GM19239 (cell line): ENCODE measurements at places on chromosomes 6 and 20.

DNA sequence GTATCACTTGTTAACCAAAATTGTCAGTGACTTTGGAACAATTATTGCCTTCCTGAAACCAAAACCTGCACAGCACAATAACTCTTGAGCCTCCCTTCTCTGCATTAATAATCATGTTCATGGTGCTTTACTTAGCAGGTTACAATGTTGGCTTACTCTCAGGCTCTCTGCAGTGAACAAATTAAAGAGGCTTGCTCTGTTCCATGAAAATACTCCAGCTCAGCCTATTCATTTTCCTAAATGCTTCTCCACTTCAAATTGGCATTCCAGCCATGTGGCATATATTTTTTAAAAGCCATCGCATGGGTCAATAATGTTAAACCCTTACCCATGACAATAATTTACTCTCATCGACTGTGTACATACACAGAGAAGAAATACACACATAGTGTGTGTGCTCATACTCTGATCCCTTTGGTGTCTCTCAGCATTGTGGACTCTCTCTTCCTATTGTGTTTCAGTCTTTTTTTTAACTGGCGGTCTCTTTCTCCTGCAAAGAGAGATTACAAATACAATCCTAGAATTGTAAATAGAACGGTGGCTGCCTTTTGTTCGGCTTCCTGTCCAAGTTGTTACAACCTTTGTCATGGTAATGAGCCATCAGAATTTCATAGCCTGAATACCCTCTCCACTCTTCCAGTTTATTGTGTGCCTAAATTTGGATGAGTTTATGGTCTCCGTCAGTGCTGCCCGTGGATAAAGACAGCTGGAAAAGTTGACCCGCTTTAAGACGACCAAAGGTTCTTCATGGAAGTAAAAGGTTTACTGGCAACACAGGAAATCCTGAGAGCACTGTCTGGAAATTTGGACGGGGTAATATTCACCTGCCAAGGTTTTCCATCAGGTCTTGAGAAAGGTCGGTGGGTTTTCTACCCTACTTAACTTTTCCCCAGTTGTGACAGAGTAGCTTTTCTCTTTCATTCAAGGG lies 263.6 kb downstream of the CD83 start:
- no peak for DNase-seq

- no peak for DNase-seq
Measured at GRCh38 chr20:50073500-50073899, 39.5 kb downstream of the UBE2V1 start.

GRCh38 chr20:48619126-48620101 lies 208.4 kb downstream of the PREX1 start:
- DNase-seq, result no peak

DNA sequence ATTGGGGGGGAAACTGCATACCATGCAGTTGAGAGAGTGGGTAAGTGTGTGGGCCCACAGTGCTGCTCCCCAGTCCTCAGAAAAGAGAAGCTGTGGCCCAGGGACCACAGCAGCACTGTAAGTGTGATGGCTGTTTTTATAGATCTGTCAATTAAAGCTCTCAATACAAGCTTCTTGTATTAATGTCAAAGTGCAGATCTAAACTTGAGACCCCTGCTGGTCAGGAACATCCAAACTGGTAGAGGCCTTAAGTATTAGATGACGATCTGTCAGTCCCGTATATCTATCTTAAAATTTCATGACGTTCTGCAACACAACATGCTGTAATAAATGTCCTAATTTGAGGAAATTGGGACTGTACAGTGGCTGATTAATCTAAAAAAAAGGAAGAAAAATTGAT lies 74.8 kb downstream of the TULP4 start:
- DNase-seq, result no peak

- no peak for DNase-seq
Measured at GRCh38 chr20:58869662-58870227, 17.2 kb downstream of the GNAS start.

- no peak for DNase-seq
Measured at GRCh38 chr6:119821380-119821779, 471.8 kb upstream of the MAN1A1 start.

DNA sequence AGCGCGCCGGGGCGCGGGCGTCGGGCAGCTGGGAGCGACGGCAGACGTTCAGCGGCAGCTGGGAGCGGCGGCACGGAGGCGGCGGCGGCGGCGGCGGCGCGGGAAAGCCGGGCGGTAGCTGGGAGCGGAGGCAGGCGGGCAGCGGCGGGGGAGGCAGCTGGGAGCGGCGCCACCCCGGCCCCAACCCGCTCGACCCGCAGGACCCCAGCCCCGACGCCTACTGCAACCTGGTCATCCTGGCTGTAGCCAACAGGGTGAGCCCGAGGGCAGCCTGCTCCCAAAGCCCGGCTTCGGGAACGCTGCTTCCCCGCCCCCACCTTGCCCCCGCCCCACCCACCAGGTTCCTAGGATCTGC lies 8.9 kb downstream of the CCM2L start:
- no peak for DNase-seq

GRCh38 chr20:34834459-34834893 lies 9.0 kb upstream of the NCOA6 start:
- DNase-seq, result no peak
